ENCODE measurements at places on chromosomes 7 and 10.

DNA sequence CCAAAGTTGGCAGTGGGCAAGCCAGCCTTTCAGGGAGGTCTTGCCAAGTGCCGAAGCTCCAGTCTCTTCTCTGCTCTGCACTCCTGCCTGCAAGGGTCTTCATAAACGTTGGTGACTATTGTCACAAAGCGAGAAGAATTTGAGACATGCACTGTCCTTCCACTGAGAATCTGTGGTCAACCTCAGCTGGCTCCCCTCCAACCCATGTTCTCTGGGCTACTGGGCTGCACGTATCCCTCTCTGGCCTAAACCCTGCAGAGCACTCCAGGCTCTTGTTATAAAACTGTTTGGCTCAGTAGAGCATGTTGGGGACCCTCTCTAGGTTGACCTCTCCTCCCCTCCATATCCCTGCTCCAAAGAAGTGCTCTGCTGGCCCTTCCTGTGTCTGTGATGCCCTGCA, 260.4 kb upstream of the NFE2L3 start:
- no peak for DNase-seq

- DNase-seq = no peak
Measured at GRCh38 chr10:104563051-104563450, 78.0 kb upstream of the SORCS3 start.

DNA sequence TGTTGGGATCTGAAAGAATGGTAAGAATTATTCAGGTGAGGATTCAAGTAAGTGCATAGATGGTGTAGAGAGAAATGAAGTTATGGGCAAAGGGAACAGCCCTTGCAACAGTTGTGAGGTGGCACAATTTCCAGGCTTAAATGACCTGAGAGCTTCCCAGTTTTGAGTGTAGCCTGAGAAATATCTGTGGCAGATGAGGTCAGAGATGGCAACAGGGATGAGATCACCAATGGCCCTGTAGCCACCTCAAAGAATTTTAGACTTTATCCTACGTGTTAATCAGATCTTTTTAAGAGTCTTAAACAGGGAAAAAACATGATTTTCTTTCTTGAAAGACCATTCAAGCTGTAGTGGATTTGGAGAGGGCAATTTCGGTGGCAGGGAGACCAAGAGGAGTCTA, 1.9 kb upstream of the NRF1 start:
- no peak for DNase-seq

DNA sequence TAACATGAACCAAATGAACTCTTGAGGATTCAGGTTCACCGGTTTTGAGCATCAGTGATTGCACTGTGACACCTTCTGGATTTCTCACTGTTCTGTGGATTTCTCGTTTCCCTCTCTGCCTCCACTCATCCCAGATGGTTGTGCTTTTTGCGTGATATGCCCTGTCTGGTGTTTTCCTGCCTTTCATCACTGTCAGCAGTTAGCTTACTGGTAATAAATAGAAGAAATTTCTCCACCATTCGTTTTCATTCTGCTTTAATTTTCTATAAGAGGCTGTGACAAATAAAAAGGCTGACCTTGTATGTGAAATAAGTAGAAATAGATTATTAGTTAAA, 16.2 kb downstream of the BPGM start:
- DNase-seq = no peak

DNA sequence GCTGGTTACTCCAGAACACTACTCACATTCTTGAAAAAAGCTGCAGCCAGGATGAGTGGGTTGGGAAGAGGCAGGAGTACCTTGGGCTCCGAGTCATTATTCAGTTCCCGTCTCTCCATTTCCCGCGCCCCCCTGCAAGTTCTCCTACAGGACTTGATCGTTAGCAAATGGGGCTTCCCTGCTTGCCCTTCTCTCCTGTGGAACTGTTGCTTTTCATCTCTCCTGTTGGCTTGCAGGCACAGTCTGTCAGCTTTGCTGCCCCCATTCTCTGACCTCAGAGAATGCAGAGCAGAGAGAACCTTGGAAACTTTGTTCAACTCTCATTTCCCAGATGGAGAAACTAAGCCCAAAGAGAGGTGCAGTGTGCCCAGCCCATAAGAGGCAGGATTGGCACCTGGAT, 35.6 kb upstream of the LRRC4 start:
- DNase-seq = no peak

GRCh38 chr7:31734456-31734855, 47.4 kb downstream of the PPP1R17 start:
- DNase-seq = peak; percentile 46

DNA sequence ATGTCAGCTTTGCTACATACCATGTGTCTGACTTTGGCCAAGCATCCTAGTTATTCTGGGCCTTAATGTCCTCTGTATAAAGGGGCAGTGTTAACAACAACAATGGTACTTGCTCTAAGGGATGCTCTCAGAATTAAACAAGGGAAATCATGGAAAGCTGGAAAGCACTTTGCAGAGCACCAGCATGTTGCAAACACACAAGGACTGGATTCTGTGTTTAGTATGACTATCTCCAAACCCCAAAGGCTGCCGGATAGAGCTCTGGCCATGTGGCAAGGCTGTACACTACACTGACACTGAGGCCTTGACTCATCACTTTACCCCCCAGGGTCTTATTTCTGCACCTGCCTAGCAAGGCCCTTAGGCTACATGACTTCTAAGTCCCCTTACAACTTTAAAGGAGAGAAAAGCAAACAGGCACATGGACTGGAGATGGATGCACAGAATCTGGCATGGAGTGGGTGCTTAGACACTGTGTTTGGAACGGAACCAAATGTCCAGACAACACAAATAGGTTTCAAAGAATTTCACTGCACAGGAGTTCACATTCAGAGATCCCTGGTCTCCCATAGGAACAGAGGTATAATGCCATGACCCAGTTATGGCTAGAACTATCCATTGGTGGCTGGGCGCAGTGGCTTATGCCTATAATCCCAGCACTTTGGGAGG, 74.6 kb downstream of the FAM13C start:
- DNase-seq = no peak

DNA sequence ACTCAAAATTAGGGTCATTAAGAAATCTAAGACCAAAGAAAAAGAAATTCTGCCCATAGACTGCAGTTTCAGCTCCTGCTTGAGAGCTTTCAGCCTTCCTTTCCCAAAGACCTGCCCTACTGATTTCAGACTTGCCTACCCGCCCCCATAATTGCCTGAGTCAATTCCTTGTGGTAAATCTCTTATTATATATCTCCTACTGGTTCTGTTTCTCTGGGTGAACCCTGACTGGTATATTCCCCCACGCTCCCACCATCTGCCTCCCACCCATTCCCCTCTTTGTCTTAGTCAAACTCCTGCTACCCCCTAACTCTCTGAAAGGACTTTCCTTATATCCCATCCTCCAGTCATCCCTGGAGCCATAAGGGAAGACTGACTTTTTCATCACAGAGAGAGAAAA, 64.7 kb upstream of the MET start:
- no peak for DNase-seq

- DNase-seq = no peak
Measured at GRCh38 chr10:110211465-110211843, 4.0 kb downstream of the MXI1 start.

DNA sequence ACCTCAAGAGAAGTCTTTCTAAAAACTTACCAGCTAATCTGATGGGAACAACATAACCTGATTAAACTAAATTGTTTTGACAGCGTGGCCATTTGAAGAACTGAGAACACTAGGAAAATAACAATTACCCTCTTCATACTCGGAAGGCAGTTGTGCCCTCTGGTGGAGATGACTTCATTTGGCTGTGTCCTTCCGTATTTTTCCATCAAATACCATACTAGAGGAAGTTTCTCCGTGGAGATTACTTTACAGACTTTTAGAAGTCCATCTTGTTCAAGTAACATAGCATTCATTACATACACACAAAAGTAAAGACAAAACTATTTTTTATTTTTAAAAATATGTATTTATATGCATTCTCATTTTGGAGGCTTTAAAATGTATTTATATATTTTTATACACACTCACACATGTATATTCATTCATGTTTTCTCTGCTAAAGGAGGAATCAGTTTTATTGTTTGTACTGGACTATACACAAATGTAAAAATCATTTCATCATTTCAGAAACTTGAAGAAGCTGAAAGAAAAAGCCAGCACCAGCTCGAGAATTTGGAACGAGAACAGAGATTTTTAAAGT, 25.2 kb downstream of the SMNDC1 start:
- peak; percentile 62 for DNase-seq

DNA sequence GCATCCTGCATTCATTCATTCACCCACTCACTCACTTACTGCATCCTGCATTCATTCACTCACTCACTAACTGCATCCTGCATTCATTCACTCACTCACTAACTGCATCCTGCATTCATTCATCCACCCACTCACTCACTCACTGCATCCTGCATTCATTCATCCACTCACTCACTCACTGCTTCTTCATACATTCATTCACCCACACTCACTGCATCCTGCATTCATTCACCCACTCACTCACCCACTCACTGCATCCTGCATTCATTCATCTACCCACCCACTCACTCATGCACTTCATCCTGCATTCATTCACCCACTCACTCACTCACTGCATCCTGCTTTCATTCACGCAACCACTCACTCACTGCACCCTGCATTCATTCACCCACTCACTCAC, 1.5 kb upstream of the SNX8 start:
- no peak for DNase-seq

- DNase-seq = no peak
Measured at GRCh38 chr10:69677985-69678654, 48.1 kb downstream of the FAM241B start.

DNA sequence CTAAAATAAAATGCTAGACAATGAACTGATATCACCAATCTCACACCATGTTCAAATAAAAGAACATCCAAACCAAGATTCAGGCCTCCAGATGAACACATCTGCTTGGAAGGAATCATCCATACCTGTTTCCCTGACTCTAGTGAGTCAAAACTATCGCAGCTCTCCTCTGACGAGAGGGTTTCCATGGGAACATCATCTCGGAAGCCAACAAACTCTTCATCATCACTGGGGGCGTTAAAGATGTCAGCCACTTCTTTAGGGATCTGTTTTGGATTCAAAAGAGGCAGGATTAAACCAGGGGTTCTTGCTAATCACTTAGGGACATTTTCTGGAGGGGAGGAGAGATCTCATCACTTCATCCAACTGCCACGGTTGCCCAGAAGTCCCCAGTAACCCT, 29.1 kb downstream of the CDCA7L start:
- no peak for DNase-seq

GRCh38 chr7:128082431-128082830, 51.2 kb upstream of the LRRC4 start:
- no peak for DNase-seq

DNA sequence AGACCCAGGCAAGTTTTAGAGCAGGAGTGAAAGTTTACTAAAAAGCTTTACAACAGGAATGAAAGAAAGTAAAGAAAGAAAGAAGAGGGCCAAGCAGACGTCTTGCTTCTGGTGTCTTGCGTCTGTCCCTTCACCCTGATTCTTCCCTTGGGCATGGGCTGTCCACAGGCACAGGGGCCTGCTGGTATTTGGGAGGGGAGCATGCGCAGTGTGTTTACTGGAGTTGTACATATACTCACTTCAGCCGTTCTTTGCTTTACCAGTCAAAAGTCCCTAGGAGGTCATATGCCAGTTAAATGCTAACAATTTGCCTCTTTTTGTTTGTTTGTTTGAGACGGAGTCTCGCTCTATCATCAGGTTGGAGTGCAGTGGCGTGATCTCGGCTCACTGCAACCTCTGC, 875.9 kb downstream of the REEP3 start:
- no peak for DNase-seq

DNA sequence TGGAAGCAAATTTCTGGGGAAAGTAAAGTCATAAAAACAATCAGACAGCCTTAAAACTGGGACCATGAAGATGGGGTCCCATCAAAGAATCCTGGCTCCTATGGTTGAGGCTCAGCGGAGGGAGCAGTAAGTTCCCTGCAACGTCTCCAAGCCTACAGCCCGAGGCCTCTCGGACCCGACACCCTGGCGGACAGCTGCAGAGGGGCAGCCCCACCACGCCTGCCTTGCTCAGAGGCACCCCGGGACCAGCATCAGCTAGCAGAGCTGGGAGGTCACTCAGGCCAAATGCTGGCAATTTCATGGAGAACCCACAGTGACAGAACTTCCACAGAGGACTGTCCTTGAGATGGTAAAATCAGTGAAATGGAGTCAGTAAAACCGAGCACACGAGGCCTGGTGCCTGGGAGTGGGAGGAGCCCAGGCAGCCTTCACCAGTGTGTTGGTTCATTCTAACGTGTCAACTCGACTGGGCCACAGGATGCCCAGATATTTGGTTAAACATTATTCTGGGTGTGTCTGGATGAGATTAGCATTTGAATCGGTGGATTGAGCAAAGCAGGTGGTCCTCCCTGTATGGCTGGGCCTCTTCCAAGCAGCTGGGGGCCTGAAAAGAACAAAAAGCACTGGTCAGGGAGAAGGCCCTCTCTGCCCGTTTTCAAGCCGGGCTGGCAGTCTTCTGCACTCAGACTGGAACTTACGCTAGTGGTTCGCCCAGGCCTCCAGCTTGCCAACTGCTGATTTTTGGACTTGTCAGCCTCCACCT, 96.2 kb upstream of the INSIG1 start:
- no peak for DNase-seq

DNA sequence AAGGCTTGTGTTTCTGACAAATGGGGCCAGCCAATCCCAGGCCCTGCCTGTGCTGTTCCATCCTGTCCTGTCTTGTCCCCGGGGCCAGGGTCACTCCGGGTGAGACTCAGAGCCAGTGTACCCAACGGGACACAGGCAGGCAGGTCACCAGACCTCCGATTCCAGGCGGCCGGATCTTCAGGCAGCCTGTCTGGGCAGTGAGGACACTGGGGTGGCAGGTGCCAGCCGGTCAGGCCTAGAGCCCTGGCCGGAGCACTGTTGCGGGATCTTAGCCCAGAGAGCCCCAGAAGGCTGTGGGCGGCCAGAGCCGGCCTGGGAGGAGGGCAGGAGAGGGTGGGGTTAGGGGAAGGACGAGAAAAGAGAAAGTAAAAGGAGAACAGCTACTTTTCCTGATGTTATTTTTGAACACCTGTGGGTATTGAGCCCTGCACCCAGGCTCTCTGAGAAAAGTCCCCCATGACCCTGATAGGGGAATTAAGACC, 134.3 kb upstream of the TNRC18 start:
- DNase-seq = peak; percentile 65

GRCh38 chr7:127447326-127447945, 54.9 kb upstream of the ZNF800 start:
- no peak for DNase-seq

- DNase-seq = no peak
Measured at GRCh38 chr7:7652798-7653540, 12.4 kb downstream of the UMAD1 start.
